K562 (cell line): ENCODE measurements at places on chromosomes 5 and 9.
A peak's percentile ranks its signal among the peaks of the same experiment; 100 is the strongest.

GRCh38 chr9:33129886-33130881 lies 37.0 kb downstream of the B4GALT1 start:
- no peak for DNase-seq

DNA sequence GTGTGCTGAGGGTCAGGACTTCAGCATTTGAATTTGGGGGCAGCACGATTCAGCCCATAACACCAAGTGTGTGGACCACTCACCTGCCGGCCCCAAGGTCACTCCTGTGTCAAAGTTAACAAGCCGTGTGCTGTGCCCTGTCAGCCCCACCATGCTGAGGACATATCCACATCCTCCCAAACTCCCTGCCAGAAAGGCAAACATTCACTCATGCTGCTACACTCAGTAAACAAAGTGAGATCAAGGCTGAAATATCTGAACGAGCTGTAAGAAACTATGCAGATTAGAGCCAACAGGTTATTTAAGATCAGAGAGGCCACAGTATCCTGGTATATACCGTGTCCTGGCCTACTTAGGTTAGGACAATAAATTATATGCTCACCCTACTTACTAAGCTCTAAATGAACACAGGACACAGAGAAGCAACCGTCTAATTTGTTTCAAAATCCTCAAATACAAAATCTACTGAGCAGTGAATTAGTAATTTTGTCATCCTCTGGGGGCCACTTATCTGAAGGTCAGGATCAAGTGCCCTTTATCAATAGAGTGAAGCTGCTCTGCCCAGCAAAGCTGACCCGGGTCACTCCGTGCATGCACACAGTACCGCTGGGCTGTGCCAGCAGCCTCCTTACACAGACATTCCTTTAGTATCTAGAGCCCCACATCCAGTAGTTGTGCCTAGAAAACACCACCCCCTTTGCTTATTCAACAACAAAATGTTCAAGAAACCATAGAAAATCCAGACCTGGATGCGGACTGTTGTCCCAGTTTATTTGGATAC lies 28.2 kb downstream of the RETREG1 start:
- no peak for DNase-seq

GRCh38 chr5:153086486-153086885 lies 404.0 kb upstream of the GRIA1 start:
- DNase-seq = no peak

GRCh38 chr5:79573983-79574890 lies 38.0 kb upstream of the TENT2 start:
- DNase-seq = no peak

DNA sequence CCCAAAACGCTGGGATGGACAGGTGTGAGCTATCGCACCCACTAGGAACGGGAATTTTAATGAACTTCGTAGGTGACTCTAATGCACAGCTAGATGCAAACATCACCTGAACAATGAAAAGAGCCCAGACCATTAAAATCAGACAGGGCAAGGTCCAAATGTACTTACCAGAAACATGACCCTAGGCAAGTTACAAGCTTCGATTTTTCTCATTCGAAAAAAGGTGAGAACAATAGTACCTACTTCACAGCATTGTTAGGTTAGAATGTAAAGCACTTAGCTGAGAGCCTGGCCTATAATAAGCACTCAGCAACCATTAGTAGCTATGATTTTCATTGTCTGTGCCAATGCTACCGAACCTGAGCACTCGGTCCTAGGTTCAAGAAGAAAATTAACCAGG lies 5.8 kb upstream of the KLHL3 start:
- DNase-seq = no peak

GRCh38 chr5:180332051-180332517 lies 21.1 kb downstream of the GFPT2 start:
- DNase-seq = no peak

DNA sequence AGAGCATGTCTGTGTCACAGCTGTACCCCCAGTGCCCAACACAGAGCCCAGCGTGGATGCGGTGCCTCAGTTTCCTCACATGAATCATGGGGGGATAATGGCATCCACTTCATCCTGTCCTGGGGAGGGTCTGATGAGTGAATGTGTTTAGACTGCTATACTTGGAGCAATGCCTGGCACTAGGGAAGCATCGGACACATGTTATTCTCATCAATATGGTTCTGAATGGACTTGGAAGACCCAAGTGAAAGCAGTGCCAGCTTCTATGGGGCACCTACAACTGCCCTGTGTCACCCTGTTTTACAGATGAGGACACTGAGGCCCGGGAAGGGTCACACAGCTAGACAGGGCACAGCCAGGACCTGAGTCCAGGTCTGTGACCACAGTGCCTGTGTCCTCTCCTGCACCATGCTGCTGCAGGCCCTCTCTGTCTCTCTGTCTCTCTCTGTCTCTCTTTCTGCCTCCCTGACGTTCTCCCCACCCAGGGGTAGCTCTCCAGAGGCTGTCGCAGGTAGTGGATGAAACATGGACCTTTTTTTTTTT lies 42.3 kb upstream of the NEK6 start:
- no peak for DNase-seq

GRCh38 chr5:172433071-172433470 lies 21.3 kb downstream of the SH3PXD2B start:
- no peak for DNase-seq

GRCh38 chr9:130443840-130444492 lies 795 bp upstream of the ASS1 start:
- DNase-seq = no peak

- DNase-seq = no peak
These were observed 898 bp downstream of the CDH10 start for GRCh38 chr5:24643880-24644279.

GRCh38 chr5:147826361-147826760 lies 5.1 kb downstream of the SPINK1 start:
- no peak for DNase-seq

DNA sequence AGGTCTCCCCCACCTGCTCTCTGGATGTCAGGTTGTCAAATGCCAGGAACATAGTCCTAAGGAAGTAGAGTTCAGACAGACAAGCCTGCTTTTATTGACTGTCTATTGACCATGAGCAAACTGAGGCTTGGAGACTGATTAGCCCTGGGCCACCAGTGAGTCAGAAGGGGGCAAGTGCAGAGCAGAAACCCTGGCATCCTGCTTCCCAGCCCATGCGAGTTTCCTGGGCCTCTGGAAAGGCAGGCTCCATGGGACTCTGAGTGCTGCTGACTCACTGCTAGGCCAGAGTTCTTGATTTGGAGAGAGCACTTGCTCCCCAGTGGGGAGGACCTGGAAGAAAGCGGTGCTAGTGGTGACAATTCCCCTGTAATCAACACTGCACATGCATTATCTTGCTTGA lies 2.8 kb upstream of the HBEGF start:
- peak; percentile 38 for DNase-seq

DNA sequence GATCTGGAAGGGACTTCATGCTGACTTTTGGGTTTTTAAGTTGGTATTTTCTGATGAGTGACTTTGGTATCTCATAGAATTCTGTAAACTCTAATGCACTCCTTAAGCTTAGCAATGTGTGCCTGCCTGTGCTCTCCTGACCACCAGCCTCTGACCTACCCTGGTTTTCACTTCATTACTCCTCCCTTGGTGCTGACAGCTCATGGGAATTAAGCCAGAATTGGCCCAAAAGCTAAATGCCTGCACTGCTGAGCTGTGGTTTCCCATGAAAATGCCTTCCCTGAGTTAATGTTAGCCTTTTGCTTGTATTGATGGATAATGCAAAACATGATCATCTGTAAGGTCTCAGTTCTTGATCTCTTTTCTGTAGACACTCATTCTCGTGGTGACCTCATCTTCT lies 308.0 kb downstream of the DOCK8 start:
- no peak for DNase-seq
